ENCODE measurements at places on chromosomes 7 and 10. TPM values are rescaled to one million over a fixed set of nuclear protein-coding genes. Genes with fewer than 3 reads are reported as not detected.

DNA sequence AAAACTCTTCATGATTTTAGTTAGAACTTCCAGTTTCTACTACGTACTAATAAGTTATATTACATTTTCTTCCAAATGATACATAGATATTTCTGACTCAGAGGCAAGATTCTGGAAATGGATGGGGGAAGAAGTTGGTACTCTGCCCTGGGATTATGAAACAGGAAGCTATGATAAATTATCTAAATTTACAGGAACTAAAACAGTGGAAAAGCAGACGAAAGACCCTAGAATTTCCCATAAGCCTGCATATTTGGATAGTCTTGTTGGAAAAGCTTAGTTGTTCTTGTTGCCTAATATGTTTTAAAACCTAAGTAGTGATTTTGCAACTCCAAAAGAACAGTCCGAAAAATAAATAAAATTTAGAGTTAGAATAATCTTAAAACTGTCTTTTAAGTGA, 21.8 kb downstream of the CFAP69 start:
- H3K27ac ChIP-seq: no peak overlapping the region
- no peaks in the 10 kb centered on the region for H3K27me3 ChIP-seq
- no peak for DNase-seq
- H3K4me3 ChIP-seq: no peak overlapping the region
- H3K36me3 ChIP-seq: no peaks in the 10 kb centered on the region
- H3K4me1 ChIP-seq: peaks cover 22% of the 10 kb centered on the region

The HOXA6 gene
- 43.7 TPM for total RNA-seq

The TACC2 gene
- total RNA-seq: 30.3 TPM

The MMP21 gene
- 0.23 TPM for total RNA-seq

GRCh38 chr10:121081306-121081705, 230.1 kb downstream of the WDR11 start:
- no peak for DNase-seq
- H3K27me3 ChIP-seq: peaks cover 8% of the 10 kb centered on the region
- no peak overlapping the region for H3K27ac ChIP-seq
- H3K36me3 ChIP-seq: no peaks in the 10 kb centered on the region
- H3K4me3 ChIP-seq: no peak overlapping the region
- H3K4me1 ChIP-seq: peaks cover 54% of the 10 kb centered on the region

DNA sequence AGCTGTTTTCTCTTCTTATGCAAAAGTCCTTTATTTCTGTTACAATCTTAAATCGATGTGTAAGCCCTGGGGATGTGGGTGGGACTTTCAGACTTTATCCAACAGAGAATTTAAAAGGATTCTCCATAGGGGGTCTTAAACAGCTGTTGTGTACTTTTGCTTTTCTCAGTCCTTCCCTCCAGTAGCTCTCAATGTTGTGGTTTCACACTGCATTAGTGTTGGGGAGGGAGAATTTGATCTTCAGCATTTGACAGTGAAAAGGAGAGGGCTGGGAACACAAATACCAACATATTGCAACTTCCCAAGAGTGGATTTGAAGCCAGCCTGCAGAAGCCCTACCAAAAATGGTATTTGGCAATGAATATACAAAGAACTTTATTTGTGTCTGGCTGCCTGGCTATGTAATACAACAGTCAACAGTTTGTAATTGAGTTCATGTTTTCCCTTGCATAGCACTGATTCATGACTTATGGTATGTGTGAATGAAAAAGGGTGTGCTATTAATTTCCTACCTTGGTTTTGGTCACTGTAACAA, 80.1 kb upstream of the CAPZA2 start:
- H3K4me1 ChIP-seq: peaks cover 49% of the 10 kb centered on the region
- no peak overlapping the region for H3K4me3 ChIP-seq
- H3K36me3 ChIP-seq: peaks cover 2% of the 10 kb centered on the region
- DNase-seq: no peak

GRCh38 chr7:42254217-42254616, 17.2 kb upstream of the GLI3 start:
- no peaks in the 10 kb centered on the region for H3K27me3 ChIP-seq
- H3K36me3 ChIP-seq: peaks cover 8% of the 10 kb centered on the region
- DNase-seq: no peak
- no peak overlapping the region for H3K4me3 ChIP-seq
- H3K4me1 ChIP-seq: no peaks in the 10 kb centered on the region

GRCh38 chr10:103703941-103704919, 151.1 kb downstream of the SH3PXD2A start:
- no peaks in the 10 kb centered on the region for H3K27me3 ChIP-seq
- H3K36me3 ChIP-seq: no peaks in the 10 kb centered on the region
- H3K4me3 ChIP-seq: no peak overlapping the region
- no peak for DNase-seq
- no peaks in the 10 kb centered on the region for H3K4me1 ChIP-seq

DNA sequence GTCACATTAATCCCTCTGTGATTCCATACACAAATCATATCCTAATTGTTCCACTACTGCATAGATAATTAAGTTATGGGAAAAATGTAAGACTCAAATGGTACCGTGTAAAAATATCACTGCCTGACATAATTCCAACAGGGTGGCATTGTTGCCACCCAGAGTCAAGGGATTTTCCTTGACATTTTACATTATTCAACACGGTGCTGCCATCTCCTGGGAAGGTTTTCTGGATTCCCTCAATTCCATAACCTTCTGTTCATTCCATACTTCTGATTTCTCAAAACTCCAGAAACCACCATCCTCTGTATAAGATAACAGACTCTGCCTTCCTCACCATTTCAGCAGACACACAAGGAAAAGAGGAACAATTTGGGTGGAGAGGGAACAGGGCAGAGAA, 495.9 kb downstream of the XPNPEP1 start:
- no peaks in the 10 kb centered on the region for H3K4me1 ChIP-seq
- H3K4me3 ChIP-seq: no peak overlapping the region
- H3K36me3 ChIP-seq: no peaks in the 10 kb centered on the region
- H3K27me3 ChIP-seq: no peaks in the 10 kb centered on the region

The AKR1B15 gene
- 1.7 TPM for total RNA-seq

- H3K27ac ChIP-seq: no peak overlapping the region
- no peak overlapping the region for H3K4me3 ChIP-seq
- peaks cover 56% of the 10 kb centered on the region for H3K27me3 ChIP-seq
- peaks cover 5% of the 10 kb centered on the region for H3K4me1 ChIP-seq
- no peaks in the 10 kb centered on the region for H3K36me3 ChIP-seq
Observed at GRCh38 chr7:50310361-50310760, 5.8 kb downstream of the IKZF1 start.

The AOAH gene
- total RNA-seq: 0.40 TPM

The UNC5B gene
- total RNA-seq: 91.5 TPM

GRCh38 chr7:6026011-6026819, 5.0 kb upstream of the ANKRD61 start:
- DNase-seq: no peak
- no peak overlapping the region for H3K4me3 ChIP-seq
- H3K36me3 ChIP-seq: peaks cover 62% of the 10 kb centered on the region
- H3K27ac ChIP-seq: no peak overlapping the region

DNA sequence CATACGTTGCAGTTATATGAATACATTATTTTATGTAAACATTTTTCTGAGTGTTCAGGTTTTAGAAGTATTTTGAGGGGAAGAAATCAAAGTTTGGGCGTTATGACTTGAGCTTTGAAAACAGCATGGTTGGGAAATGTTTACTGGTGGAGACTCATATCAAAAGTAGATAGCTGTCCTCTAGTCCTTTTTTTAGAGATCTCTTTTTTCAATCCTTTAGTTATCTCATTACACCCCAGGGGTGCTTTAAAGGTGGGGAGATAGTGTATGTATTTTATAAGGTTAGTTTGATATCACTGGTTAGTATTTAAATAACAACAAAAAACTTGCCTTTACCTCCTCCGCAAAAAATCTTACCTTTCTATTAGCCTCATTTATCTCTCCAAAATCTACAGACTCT, 2.3 kb downstream of the DMTF1 start:
- no peak for DNase-seq
- peak overlapping the region; percentile 59 for H3K27ac ChIP-seq
- peak overlapping the region; percentile 98 for H3K4me3 ChIP-seq

GRCh38 chr7:82760074-82760473, 316.5 kb upstream of the CACNA2D1 start:
- peaks cover 16% of the 10 kb centered on the region for H3K4me1 ChIP-seq
- H3K27me3 ChIP-seq: no peaks in the 10 kb centered on the region
- no peak for DNase-seq
- H3K27ac ChIP-seq: peak overlapping the region; percentile 27

The MORN4 gene
- 16.4 TPM for total RNA-seq

GRCh38 chr10:113028456-113029440, 78.7 kb downstream of the TCF7L2 start:
- H3K36me3 ChIP-seq: peaks cover 9% of the 10 kb centered on the region
- no peaks in the 10 kb centered on the region for H3K27me3 ChIP-seq
- peaks cover 33% of the 10 kb centered on the region for H3K4me1 ChIP-seq
- peak overlapping the region; percentile 14 for H3K27ac ChIP-seq
- no peak overlapping the region for H3K4me3 ChIP-seq

- no peak overlapping the region for H3K4me3 ChIP-seq
- no peaks in the 10 kb centered on the region for H3K27me3 ChIP-seq
- DNase-seq: no peak
- H3K36me3 ChIP-seq: no peaks in the 10 kb centered on the region
- no peaks in the 10 kb centered on the region for H3K4me1 ChIP-seq
Observed at GRCh38 chr7:16504019-16504418, 22.6 kb upstream of the LRRC72 start.

The SRRM3 gene
- total RNA-seq: 8.2 TPM

DNA sequence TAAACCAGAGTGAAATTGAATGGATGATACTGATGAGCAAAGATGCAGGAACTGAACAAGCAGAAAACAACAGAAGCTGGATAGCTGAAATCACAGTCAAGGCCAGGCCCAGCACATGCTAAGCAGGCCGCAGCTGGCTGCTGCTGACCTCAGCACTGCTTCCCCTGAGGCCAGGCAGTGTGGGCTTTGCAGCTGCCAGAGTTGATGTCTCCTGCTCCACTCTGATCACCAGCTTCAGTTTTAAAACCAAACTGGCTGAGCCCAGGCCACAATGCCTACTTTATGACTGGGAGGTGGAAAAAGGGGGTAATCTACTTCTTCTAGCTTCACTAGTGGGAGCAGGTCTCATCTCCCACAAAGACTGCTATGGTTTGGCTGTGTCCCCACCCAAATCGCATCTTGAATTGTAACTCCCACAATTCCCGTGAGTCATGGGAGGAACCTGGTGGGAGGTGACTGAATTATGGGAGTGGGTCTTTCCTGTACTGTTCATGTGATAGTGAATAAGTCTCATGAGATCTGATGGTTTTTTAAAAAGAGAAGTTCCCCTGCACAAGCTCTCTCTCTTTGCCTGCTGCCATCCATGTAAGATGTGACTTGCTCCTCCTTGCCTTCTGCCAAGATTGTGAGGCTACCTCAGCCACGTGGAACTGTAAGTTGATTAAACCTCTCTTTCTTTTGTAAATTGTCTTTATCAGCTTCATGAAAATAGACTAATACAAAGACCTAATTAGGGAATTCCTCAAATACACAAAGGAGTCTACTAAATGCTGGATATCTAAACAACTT, 136.4 kb upstream of the ITGB1 start:
- no peaks in the 10 kb centered on the region for H3K4me1 ChIP-seq
- no peak overlapping the region for H3K4me3 ChIP-seq
- H3K27ac ChIP-seq: no peak overlapping the region
- DNase-seq: no peak
- peaks cover 2% of the 10 kb centered on the region for H3K36me3 ChIP-seq

DNA sequence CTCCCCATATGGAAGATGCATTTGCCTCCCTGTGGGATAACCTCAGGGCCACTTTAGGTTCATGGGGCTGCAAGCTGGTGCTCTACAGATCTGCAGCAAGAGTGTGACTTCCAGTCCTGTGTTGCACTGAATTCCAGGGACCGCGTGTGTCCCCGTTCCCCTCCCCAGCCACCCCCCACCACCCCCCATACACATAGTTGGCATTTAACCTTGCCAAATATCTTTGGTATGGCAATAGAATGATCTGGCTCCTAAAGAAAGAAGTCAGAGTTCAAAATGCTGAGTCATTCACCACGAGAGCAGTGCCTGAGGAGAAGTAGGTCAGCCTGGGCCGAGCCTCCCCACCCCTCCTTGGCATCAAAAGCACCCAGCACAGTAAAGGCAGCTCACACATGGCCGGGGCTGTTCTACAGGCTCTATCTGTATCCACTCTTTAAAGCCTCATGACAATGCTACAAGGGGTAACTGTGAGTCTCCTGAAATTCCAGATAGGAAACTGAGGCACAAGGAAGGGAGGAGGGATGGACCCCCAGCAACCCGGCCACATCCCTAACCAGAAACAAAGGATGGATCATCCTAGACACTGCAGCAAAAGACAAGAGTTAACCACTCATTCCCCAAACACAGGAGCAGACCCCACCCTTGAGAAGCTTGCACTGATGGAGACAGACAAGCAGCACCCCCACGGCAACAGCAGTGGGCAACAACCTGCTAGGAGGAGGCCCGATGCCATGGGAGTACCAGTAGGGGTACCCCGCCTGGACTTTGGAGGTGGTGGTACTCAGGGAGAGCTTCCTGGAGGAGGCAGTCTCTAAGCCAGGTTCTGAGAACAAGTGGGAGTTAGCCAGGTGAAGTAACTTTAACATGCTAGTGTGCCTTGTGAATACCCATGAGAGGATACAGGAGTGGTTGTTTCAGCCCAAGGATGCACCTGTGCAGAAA, 70.3 kb upstream of the NANOS1 start:
- H3K27me3 ChIP-seq: no peaks in the 10 kb centered on the region
- DNase-seq: peak; percentile 19
- H3K4me1 ChIP-seq: peaks cover 42% of the 10 kb centered on the region
- H3K36me3 ChIP-seq: no peaks in the 10 kb centered on the region
- H3K4me3 ChIP-seq: no peak overlapping the region

The ITIH5 gene
- 17.2 TPM for total RNA-seq

The NAT16 gene
- not detected for total RNA-seq

DNA sequence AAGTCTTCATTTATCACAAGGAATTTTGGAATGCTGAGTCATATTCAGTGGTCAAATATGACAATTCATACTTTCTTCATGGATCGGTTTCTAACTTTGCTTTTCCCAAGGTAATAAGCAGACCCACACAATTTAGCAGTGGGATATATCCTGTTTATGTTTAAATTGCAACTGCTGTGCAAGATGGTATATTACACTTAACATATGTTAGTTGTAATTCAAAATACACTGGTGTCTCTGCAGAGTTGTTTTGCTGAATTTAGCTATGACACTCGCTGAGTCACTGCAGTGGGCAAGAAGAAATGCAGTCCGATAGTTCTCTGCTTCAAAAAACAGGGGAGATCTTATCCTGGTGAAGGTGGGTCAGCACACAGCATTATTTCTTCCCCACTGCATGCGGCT, 194.8 kb upstream of the PTN start:
- H3K36me3 ChIP-seq: no peaks in the 10 kb centered on the region
- no peak overlapping the region for H3K4me3 ChIP-seq
- DNase-seq: no peak
- H3K4me1 ChIP-seq: no peaks in the 10 kb centered on the region
